Mesenteric fat pad (tissue), 1 donor: ENCODE measurements at places on chromosomes 2 and 18. TPM values are rescaled to one million over a fixed set of nuclear protein-coding genes. Genes with fewer than 3 reads are reported as not detected.

The OSBPL6 gene
- 0.39 TPM for total RNA-seq

The STEAP3 gene
- 15.2 TPM for total RNA-seq

The FTCDNL1 gene
- total RNA-seq, result 4.4 TPM

The SERPINB8 gene
- total RNA-seq, result 18.9 TPM

The AQP12A gene
- not detected for total RNA-seq

The SERPINB13 gene
- total RNA-seq, result not detected

The ALPP gene
- total RNA-seq, result not detected
